Mucosa of gallbladder (tissue), 1 donor: ENCODE measurements at places on chromosomes 3 and 15. TPM values are rescaled to one million over a fixed set of nuclear protein-coding genes. Genes with fewer than 3 reads are reported as not detected.

CNTN4 gene
- total RNA-seq = 5.2 TPM

AP3S2 gene
- 24.9 TPM for total RNA-seq

IFT122 gene
- total RNA-seq = 28.6 TPM

BLOC1S6 gene
- total RNA-seq = 30.9 TPM

ECE2 gene
- 0.14 TPM for total RNA-seq

STAB1 gene
- total RNA-seq = 222 TPM

DNA sequence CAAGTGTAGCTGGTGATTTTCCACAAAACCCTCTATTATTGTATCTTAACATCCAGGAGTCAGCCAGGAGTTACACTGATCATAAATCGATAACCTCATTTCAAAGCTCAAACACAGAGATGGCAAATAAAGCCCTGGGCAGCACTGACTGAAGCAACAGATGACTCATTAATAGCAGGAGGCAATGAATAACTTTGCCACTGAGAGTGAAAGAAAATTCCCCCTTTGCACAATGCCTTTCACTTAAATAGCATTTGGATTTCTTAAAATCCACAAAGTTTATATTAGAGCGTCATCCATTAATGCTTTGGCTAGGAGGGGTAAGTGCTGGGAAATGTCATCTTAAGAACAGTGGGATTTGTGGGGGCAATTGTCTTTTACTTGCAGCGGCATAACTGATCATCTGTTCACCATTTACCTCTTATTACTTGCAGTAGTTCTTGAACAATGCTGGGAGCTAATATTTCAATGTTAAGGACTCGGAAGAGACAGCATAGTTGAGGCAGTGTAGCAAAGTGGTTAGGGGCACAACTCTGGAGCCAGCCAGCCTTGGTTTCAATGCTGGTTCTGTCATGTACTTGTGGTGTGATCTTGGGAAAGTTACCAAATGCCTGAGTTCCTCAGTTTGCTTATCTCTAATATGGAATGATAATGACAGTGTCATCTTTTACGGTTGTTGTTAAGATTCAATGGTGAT, 630.4 kb upstream of the TBL1XR1 start:
- DNase-seq = peak; percentile 53

- DNase-seq = no peak
Measured at GRCh38 chr3:116994351-116994879, 284.8 kb downstream of the TUSC7 start.

GRCh38 chr3:156016902-156017301, 103.5 kb upstream of the KCNAB1 start:
- DNase-seq = no peak

- peak; percentile 14 for DNase-seq
Measured at GRCh38 chr3:19931180-19931692, 2.8 kb downstream of the EFHB start.

- DNase-seq = no peak
Measured at GRCh38 chr3:35409991-35410390, 229.3 kb upstream of the ARPP21 start.

GRCh38 chr3:32226875-32227500, 11.5 kb upstream of the CMTM8 start:
- DNase-seq = no peak

DNA sequence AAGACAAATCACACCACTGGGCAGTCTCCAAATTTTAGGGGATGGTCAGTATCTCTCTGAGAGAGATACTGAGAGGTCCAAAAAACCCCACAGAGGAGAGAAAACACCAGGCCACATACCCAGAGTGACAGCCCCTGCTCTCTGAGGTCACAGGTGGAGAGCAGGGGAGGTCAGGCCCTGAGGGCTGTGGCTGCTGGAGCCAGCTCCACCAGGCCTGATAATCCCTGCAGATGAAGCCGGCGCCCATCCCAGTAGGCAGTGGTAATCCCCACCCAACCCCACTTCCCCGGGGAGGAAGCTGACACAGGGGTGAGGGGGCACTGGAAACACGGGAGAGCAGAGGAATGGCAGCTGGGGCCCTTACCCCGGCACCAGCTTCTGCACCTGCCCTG, 31.2 kb upstream of the SRP14 start:
- DNase-seq = no peak

DNA sequence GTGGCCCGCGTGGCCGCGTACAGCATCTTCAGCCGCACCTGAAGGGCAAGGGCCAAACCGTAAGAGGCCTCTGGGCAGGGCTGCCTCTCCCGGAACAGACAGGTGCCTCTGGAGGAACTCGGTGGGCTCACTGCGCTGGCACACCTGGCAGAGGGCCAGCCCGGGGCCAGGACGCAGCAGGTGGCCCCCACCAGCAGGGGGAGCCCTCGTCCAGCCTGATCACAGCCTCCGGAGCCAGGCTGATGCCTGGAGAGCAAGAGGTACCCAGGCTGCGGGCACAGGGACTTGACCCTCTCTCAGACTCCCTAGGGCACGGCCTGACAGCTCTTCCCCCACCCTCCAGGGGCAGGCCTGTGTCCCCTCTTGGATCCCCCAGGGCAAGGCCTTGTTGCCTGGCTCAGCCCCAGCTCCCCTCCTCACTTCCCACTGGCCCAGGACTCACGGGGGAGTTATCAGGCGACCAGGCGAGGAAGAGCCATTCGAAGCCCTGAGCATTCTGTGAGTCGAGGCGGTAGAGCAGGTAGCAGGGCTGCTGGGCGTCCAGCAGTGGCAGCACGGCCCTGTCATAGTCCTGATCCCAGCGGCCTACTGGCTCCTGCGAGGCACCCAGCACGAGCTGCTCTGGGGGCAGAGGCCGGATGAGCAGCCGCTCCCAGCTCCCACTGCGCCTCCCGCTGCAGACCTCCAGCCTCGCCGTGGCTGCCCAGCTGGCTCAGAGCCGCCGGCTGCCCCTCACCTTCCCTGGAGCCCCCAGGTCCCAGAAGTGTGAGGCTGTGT, 6.2 kb upstream of the TLR9 start:
- peak; percentile 66 for DNase-seq

DNA sequence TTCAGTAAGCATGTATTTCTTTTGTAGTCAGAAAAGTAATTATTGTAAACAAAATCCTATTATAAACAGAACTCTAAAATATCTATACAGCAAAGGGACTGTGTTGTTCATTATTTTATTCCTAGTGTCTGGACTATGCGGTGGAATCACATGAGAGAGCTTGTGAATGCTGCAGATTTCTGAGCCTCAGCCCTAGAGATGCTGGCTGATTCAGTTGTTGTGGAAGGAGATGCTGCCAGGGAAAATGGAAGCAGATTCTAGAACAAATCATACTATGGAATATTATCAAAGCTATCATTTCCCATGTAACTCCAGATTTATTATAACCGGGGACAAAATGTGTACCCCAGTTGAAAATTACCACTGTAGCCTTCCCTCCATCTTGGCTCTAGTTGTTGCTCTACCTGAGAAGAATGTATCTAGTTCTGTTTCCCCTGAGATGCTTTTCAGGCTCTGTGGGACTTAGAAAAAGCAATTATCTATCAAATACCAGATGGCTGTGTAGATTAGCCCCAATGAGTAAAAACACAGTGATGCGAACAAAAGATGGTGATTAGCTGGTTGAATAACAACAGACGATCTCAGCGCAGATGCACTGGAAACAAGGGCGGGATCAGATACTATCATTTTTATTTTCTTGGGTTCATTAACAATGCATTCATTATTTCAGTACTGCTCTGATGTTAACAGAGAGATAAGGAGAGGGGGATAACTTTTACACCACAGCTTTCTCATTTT, 131.3 kb downstream of the TMEM108 start:
- no peak for DNase-seq

DNA sequence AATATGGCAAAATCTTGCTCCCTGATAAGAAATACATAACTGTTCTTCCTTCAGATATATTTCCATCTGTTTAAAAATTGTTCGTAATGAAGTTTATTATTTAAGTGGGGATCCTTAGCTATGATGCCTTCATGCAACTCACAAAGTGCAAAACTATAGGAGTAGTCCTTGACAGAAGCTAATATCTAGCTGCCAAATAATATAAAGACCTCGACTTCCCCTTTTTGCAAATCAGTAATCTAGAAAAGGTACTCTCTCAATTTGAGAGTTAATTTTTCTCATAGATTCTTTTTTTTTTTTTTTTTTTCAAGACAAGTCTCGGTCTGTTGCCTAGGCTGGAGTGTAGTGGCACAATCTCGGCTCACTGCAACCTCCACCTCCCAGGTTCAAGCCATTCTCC, 23.0 kb downstream of the SLTM start:
- DNase-seq = no peak

GRCh38 chr3:132695422-132695821, 26.8 kb downstream of the NPHP3 start:
- no peak for DNase-seq

GRCh38 chr3:168330983-168331382, 235.3 kb upstream of the GOLIM4 start:
- no peak for DNase-seq

GRCh38 chr3:3665961-3666640, 133.1 kb upstream of the LRRN1 start:
- DNase-seq = no peak

GRCh38 chr3:120081719-120082118, 12.5 kb downstream of the GSK3B start:
- DNase-seq = no peak
